ENCODE measurements at places on chromosomes 3 and 15. TPM values are rescaled to one million over a fixed set of nuclear protein-coding genes. Genes with fewer than 3 reads are reported as not detected.
A peak's percentile ranks its signal among the peaks of the same experiment; 100 is the strongest.

The HAPLN3 gene
- 5.9 TPM for total RNA-seq

The ANXA2 gene
- 6,979 TPM for total RNA-seq

DNA sequence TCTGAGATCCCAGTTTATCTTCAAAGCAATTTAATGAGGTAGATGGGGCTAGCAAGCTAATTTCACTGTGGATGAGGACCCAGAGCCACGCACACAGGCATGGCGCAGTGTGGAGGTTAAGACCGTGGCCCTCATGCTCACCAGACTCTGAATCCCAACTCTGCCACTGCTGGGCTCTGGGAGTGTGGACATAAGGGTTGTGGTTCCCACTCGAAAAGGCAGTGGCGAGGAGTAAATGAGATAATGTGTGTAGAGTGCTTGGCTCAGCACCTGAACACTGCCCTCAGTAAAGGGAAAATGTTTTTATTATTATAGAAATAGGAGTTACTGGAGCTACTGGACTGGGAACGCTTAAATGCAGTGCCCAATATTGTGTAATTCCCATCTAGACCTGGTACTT is 243.5 kb upstream of the TPM1 start:
- no peak for DNase-seq

DNA sequence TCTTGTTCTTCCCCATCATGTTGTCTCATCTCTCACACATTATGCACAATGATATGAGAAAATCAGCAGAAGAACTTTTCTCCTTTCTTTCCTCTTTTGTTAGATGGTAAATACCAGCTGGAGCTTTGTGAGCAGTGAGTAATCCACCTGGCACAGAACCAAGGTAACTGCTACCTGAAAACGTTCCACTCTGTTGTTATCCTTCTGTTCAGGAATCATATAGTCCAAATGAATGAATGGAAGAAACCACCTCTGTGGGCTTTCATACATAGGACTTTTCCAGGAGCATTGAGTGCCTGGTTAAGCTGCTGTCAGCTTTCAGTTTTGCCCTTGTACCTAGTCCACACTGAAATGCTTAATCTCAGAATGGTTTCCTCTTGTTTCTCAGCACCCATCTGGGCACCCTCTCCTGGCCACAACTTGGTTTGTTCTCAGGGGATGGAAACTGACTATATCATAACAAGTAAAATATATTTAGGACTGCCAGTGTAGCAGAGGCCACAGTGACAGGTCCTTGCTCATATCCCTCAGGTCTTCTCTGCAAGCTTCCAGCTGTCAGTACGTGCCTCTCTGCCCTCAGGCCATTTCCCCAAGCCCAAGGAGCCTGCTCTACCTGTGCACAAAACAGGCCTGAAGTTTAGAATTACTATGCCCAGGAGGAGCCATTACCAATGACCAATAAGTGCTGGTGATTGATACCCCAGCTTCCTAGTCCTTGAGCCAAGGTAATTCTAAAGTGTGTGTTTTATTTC is 23.5 kb upstream of the SLC4A7 start:
- DNase-seq: peak; percentile 43

GRCh38 chr3:120908030-120908794 is at the start of gene STXBP5L:
STXBP5L (plus strand) TSS chr3:120908205; CDS start chr3:120909579, 1,374 bp downstream.
- peak; percentile 52 for DNase-seq

The ARL14 gene
- 0.18 TPM for total RNA-seq

DNA sequence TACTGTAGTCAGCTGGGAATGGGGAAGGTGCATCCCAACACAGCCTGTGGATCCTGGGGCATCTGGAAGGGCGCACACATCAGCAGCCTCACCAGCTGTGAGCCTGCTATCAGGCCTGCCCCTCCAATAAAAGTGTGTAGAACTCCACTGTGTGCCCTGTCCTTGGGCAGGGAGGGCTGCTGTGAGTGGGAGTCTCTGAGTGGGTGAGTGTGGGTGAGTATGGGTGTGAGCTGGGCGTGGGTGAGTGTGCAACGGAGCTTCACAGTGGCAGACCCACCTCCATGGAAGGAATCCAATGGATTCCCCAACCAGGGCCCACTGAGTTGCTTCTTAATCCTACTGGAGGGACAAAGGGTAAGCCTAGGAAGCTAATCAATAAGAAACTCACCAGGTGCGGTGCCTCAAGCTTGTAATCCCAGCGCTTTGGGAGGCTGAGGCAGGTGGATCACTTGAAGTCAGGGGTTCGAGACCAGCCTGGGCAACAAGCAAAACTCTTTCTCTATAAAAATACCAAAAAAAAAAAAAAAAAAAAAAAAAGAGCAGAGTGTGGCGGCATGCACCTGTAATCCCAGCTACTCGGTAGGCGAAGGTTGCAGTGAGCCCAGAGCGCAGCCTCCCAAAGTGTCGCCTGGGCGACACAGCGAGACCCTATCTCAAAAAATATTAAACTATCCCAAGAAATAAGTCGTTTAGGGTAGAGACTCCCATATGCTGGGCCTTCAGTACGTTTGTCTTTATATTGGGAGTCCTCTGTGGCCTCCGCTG is 555 bp upstream of the RCCD1 start:
- DNase-seq: no peak

DNA sequence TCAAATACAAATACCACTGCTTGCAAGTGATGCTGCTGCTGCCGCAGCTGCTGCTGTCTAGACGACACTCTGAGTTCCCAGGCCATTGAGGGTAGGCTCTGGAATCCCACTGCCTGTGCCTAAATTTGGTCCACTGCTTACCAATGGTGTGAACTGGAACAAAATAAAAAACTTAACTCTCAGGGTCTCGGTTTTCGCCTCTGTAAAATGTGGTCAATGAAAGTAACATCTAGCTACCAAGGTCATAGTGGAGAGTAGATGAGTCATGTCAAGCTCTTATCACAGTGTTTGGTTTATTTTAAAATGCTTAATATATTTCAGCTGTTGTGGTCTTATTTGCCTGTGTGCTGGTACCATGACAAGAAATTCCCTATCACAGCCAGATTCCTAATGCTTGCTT is 299.3 kb downstream of the CLSTN2 start:
- DNase-seq: no peak

GRCh38 chr3:130258532-130258952 is 86.9 kb upstream of the COL6A5 start:
- no peak for DNase-seq

DNA sequence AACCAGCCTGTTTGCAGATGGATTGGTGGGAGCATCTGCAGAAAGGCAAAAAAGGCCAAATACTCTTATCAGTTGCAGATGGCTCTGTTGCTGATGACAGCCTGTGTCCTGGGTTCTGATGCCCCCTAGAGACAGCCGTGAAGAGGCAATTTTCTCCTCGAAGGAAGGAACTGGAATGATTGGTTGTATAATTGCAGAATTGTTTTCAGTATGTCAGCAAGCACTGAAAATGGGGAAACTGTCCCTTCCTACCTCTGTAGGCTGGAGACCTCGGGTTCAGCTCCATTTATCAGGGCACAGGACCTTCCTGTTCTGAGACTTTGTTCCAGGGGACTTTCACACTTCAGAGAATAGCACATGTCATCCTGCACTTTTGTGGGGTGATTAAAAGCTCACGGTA is 103.0 kb downstream of the PGPEP1L start:
- peak; percentile 75 for DNase-seq

GRCh38 chr3:147360646-147361453 is 45.5 kb downstream of the ZIC4 start:
- no peak for DNase-seq

DNA sequence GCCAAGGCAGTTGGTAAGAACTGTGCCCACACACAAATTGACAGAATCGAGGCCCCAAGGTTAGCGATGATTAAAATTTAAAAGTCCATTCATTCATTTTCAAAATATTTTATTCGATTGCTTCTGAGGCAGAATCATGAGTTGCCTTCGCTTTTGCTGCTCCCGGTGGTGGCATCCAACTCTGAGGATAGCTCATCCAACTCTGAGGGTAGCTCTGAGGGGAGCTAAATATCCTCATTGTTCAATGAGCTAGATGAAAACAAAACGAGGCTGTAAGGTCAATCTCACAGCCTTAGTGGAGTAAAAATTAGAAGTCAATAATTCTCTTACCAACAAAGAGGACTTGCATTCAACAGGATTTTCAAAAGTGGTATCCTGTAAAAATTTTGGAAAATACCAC is 897 bp upstream of the CHL1 start:
- no peak for DNase-seq

DNA sequence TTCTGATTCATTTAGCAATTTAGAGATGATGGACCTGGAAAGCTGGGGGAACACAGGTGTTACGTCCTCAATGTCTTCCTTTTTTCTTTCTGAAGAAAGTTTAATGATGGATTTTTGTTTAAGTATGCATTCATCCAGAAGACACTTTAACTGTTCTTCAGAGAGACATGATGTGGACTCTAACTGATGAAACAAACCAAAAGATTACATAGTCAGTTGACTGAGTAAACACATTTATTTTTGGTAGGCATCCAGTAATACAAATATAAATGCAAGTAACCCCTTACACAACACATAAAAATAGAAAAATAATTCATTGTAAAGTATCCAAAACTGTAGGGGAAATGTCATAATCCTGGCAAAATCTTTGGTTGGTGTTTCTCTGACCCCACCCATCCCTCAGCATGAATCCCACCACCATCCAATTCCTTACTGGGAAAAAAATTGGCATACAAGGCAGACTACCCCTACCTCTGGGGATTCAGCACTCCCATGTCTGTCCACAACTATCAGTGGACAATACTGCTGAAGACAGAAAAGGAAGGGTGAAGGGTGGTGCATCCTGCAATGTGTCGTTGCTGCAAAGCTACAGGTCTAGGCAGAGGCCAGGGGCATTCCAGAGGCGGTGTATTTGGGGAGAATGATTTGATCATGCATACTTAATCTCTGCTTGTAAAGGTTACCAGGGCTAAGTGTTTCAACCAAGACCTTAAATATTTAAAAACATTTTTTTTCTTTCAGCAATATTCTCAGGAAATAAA is 37.4 kb downstream of the THBS1 start:
- DNase-seq: no peak

The IQCH gene
- total RNA-seq: 2.5 TPM

DNA sequence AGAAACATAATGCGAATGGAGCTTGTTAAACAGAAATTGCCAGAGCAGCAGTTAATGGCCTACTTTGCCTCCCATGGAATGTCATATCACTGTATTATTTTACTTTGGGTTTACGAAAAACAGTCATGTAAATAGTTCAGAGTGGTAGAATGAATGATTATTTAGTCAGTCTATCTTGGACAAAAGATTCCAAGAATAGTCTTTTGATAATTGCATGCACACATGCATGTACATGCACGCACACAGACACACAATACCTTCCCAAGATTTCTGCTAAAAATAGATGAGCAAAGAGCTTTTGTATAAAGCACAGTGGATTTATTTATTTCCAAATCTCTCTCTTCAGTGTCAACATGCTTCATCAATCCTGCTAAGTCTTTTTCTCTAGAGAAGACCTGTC is 800.7 kb downstream of the DIPK2A start:
- DNase-seq: no peak

- peak; percentile 61 for DNase-seq
Measured at GRCh38 chr3:119235151-119235550, 5.5 kb downstream of the B4GALT4 start.

DNA sequence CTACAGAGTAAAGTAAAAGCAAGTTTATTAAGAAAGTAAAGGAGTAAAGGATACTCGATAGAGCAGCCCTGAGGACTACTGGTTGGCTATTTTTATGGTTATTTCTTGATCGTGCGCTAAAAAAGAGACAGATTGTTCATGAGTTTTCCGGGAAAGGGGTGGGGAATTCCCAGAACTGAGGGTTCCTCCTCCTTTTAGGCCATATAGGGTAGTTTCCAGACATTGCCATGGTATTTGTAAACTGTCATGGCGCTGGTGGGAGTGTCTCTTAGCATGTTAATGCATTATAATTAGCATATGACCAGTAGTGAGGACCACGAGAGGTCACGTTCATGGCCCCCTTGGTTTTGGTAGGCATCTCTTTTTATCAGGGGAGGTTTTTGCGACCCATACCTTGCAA is 213.1 kb downstream of the OSBPL10 start:
- DNase-seq: no peak

DNA sequence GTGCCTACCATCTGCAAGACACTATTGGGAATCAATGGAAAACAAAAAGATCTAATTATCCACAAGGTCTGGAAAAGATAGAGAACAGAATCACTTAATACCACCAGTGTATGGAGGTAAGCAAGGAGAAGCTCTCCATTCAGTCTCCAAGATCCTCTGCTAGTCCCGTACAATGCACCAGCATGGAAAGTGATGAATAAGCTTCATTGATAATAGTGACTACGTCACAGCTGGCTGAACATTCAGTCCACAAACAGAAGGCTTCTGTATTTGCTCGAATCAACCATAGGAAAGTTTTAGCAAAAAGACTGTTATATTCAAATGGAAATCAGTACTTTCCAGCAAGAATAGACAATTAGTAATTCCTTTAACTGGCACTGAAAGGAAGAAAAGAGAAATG is 42.9 kb downstream of the IGSF11 start:
- DNase-seq: no peak

- DNase-seq: no peak
Measured at GRCh38 chr3:161372321-161373260, 1.3 kb upstream of the SPTSSB start.

The TAGLN3 gene
- total RNA-seq: 3.2 TPM

DNA sequence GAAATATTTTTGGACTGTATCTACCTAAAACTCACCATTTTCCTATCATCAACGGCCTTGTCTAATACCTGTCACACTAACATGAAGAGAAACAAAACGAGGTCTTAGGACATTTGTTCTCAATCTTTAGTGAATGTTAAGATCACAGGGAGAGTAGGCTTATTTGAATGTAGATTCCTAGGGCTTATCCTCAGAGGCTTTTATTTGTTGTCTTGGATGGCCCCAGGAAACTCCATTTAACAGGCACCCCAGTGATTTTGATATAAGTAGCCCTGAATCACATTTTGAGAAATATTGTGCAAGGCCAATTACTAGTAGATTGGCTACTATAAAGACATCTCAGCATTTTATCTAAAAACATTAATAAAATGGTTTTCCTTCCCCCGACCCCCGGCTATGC is 367.4 kb downstream of the GAP43 start:
- no peak for DNase-seq

DNA sequence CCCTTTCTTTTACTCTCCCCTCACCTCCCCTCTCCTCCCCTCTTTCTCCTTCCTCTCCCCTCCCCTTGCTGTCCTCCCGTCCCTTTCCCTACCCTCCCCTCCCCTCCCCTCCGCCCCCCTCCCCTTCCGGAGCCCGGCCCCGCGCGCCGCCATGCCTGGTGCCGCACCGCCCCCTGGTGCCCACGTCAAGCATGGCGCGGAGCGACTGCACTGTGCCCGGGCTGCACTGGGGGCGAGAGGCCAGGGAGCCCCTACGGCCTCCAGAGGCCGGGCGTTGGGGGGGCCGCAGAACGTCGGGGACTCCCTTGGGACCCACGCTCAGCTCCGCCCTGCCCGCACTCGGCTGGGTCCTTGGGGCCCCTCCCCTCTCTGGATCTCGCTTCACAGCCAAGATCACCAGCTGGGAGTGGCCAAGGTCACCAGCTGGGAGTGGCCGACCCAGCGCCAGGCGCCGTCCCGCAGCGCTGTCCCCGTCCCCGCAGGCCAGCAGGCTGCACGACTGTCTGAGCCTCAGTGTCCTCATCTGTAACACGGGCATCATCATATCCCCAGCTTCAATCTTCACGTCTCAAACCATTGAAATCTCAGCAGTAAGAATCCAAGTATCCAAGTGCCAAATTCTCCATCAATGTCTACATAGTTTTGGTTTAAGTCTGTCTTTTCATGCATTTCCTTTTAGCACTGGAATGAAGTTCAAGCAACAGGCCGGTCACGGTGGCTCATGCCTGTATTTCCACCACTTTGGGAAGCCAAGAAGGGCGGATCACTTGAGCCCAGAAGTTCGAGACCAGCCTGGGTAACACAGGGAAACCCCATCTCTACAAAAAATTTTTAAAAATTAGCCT is 42.5 kb downstream of the TPRA1 start:
- peak; percentile 19 for DNase-seq

- DNase-seq: no peak
Measured at GRCh38 chr3:43687499-43687811, 3.3 kb upstream of the ABHD5 start.

The CAPN3 gene
- under 0.01 TPM for total RNA-seq

The HIGD2B gene
- not detected for total RNA-seq
